ENCODE measurements at places on chromosomes 4 and X. TPM values are rescaled to one million over a fixed set of nuclear protein-coding genes. Genes with fewer than 3 reads are reported as not detected.
A peak's percentile ranks its signal among the peaks of the same experiment; 100 is the strongest.

The GNRHR gene
- 0.68 TPM for polyA plus RNA-seq

DNA sequence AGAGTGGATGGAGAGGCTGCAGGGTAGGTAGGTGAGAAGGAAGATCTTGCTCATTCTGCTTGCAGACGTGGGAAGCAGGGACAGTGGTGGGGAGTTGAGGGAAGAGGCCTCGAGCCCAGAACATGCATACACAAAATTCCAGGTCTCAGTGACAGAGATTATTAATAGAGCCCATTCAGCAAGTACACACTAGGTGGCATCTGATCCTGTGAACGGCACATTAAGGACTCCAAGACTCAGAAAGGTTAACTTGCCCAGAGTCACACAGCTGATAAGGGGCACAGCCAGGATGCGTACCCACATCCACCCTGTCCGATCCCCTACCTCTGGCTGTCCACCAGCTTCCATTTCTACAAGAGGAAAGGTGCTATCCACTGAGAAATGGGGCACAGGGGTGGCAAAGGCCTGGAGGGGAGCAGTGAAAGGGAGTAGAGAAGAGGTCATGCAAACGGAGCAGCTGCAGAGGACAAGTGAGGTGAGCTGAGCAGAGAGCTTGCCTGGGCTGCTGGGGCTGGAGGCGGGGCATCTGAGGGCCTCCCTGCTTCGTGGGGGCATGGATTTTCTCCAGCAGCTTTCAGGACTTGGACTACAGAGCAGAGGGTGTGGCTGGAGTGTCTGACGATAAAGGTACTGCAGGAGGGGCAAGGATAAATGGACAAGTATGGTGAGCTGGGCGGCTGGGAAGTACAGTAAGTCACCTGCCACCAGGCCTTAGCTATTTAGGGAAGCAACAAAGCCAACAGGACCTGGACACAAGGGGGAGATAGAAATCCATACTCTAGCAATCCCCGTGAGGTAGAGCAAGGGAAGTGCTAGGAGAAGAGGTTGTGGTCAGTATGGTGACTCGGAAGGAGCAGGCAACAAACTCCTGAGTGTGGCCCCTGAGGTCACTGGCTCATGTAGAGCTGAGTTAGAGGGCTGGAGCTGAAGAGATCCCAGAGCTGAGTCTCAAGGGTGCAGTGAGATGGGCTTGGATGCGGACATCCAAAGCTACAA lies 11.2 kb downstream of the IDS start:
- peaks cover 100% of the 10 kb centered on the region for H3K36me3 ChIP-seq
- peak overlapping the region; percentile 17 for H3K27ac ChIP-seq
- H3K27me3 ChIP-seq, result no peaks in the 10 kb centered on the region
- no peak for DNase-seq

- H3K4me3 ChIP-seq, result no peak overlapping the region
- H3K27me3 ChIP-seq, result peaks cover 32% of the 10 kb centered on the region
- no peaks in the 10 kb centered on the region for H3K4me1 ChIP-seq
- no peak overlapping the region for H3K27ac ChIP-seq
These were observed 230.4 kb downstream of the CRLF2 start for GRCh38 chrX:981791-982626.

DNA sequence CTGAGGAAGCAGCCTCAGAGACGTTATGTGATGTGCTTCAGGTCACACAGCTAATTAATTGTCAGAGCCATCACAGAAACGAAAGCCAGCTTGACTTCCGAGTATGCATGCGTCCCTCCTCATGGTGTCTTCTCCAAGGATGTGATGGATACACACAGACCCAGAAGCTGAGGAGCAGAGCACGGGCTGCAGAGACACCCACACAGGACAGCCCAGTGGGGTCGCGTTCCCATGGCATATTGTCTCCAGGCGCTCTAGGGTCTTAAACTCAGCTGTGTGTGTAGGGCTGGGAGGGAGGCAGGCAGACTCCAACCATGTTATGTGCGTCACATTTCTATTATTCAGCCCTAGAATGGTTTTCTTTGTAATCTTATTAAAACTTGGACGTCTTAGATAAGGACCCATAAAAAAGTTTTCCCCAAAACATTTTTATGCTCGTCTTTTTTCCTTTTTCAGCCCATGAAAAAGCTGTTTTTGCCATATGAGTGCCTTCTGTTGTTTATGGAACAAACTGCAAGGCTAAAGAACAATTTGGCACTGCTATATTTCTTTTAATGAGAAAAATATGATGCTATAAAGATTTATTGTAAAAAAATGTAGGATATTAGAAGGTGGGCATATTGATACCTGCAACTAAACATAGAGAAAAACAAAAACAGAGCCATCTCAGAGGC lies 48.5 kb downstream of the TENM3 start:
- no peak overlapping the region for H3K27ac ChIP-seq
- DNase-seq, result no peak
- no peaks in the 10 kb centered on the region for H3K4me1 ChIP-seq
- H3K27me3 ChIP-seq, result no peaks in the 10 kb centered on the region
- no peak overlapping the region for H3K4me3 ChIP-seq

DNA sequence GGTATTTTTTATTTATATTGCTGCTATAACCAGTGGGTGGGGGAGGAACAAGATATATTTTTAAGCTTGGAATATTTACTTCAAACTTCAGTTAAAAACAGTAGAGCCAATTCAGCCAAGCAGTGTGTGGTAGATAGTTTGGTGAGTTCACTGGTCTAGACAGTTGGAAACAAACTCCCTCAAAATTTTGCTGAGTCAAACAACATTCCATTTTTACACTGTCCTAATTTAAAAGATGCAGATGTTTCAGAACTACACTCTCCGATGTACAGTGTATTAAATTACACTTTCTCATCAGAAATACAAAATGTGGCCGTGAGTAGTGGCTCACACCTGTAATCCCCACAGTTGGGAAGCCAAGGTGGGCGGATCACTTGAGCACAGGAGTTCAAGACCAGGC lies 23.3 kb downstream of the PRKX start:
- H3K4me1 ChIP-seq, result no peaks in the 10 kb centered on the region
- no peaks in the 10 kb centered on the region for H3K27me3 ChIP-seq
- no peak overlapping the region for H3K27ac ChIP-seq
- no peak overlapping the region for H3K4me3 ChIP-seq

- H3K36me3 ChIP-seq, result no peaks in the 10 kb centered on the region
- H3K27me3 ChIP-seq, result no peaks in the 10 kb centered on the region
- no peak overlapping the region for H3K27ac ChIP-seq
- no peaks in the 10 kb centered on the region for H3K4me1 ChIP-seq
- DNase-seq, result no peak
These were observed 44.2 kb upstream of the PRSS12 start for GRCh38 chr4:118396881-118397622.

- no peaks in the 10 kb centered on the region for H3K27me3 ChIP-seq
- peaks cover 22% of the 10 kb centered on the region for H3K4me1 ChIP-seq
- H3K27ac ChIP-seq, result peak overlapping the region; percentile 93
- peaks cover under 1% of the 10 kb centered on the region for H3K36me3 ChIP-seq
These were observed 487 bp downstream of the TBCK start for GRCh38 chr4:106315476-106315967.
